ENCODE measurements at places on chromosomes 7 and 10.

- DNase-seq, result no peak
Measured at GRCh38 chr10:125124907-125125306, 35.5 kb downstream of the CTBP2 start.

DNA sequence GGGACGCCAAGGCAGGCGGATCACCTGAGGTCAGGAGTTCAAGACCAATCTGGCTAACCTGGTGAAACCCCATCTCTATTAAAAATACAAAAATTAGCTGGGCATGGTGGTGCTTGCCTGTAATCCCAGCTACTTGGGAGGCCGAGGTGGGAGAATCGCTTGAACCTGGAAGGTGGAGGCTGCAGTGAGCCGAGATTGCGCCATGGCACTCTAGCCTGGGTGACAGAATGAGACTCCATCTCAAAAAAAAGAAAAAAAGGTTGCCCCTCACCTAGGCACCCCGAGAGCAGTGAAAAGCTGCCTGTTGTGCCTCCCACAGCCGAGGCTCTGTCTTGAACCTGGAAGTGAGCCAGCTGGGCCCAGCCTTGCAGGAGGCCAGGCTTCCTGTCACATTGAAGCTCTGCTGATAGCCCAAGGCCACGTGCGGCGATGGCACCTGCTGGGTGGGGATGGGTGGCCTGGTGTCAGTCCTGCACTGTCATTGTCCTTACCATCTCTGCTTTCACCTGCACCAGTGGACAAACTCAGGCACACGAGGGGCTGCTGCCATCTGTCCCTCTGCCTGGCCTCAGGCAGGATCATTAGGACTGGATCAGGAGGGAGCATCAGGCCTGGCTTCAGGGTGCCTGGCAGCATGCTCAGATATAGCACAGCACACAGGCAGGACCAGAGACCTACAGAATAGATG is 37.8 kb downstream of the DNAJB12 start:
- DNase-seq, result peak; percentile 51

GRCh38 chr10:12394241-12395033 is 45.1 kb downstream of the CAMK1D start:
- DNase-seq, result no peak

DNA sequence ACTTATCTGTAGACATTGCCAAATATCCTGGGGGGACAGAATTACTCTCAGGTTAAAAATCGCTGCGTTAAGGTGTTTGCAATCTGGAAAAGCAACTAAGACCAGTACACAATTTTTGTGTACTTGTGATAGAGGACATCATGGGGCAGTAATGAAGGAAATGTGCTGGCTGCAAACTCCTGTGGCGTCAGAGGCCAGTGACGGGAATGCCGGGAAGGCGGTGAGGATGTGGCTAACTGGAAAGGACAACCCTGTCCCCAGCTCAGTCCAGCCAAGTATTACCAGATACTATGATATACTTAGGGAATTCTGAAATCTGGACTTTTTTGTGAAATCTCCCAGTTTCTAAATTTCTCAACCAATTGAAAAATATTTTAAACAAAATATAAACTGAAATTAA is 103.1 kb upstream of the NANOS1 start:
- no peak for DNase-seq

DNA sequence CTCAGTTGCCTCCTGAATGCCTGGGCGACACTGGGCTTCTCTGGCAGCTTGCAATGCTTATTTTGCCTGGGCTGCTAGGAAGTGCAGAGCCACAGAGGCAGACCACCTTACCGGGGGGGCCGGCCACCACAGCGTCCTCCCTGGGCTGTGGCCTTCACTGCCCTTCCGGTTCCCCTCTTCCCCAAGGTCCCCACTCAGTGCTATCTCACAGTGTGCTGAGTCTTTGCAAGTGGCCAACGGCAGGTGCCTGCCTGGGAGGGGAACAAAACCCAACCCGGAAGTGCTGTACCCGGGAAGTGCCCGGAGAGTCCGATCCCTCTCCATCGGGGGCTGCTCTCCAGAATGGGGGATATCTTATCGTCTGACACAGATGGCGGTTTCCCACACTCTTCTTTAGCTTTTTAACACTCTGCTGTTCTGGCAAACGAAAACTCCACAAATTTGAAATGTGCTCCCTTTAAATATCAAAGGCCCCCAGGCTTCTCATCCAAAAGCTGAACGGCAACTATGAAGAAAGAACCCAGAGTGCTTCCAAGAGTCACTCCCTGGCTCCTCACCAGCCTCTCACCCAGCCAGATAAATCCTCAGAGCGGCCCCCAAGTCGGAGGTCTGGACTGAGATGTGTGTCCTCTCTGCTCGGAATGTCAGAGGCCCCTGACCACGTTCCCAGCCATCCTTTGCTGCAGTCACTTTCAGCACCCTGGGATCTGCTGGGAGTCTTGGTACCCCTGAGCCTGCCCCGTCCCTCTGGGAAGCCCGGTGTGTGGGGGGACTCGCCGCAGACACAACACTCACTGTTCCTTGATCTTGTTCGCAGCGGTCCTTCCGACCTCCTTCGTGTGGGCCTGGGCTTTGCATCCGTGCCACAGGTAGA is 165.1 kb downstream of the SVIL start:
- no peak for DNase-seq

GRCh38 chr10:36493516-36493880 is 631.9 kb upstream of the ANKRD30A start:
- DNase-seq, result no peak

- DNase-seq, result no peak
Measured at GRCh38 chr7:120732256-120732655, 125.7 kb downstream of the TSPAN12 start.

- no peak for DNase-seq
Measured at GRCh38 chr10:98403812-98404504, 11.0 kb downstream of the PYROXD2 start.

- no peak for DNase-seq
Measured at GRCh38 chr10:99937630-99938029, 72.1 kb downstream of the DNMBP start.

DNA sequence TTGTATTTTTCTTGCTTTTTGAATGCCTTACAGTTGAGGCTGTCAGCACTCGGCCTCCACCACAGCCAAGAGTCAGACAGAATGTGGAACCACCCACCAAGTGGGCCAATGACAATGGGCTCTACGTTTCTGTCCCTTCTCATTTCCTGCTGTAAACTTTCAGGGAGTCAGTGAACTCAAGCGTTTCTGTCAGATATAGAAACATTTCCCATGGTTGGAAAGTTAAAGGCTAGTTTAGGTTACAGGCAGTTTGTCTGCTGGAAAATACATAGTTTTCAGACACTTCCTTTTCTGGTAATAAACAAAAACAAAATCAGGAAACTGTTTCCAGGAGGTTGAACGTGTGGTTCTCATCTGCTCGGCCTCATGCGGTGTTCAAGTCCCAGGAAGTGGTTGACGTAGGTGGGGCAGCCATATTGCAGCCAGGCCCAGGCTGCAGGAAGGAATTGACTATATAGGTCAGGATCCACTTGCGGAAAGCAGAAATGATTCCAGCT is 245.1 kb downstream of the CAMK1D start:
- peak; percentile 21 for DNase-seq

DNA sequence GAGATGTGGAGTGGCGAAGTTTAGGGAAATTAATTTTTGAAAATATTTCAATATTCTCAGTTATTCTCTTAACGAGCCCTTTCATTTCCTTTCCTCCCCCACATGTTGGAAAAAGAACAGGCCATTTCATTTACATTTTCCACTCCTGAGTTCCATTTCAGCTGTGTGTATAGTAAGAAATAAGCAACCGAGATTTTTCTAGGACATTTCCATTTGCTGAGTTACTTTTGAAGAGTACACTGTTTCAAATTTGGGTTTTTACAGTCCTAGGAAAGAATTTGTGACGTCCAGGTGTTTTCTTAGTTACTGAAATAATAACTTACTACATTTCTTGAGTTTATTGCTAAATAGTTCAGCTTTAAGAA is 1.2 kb downstream of the SEPTIN7 start:
- no peak for DNase-seq

DNA sequence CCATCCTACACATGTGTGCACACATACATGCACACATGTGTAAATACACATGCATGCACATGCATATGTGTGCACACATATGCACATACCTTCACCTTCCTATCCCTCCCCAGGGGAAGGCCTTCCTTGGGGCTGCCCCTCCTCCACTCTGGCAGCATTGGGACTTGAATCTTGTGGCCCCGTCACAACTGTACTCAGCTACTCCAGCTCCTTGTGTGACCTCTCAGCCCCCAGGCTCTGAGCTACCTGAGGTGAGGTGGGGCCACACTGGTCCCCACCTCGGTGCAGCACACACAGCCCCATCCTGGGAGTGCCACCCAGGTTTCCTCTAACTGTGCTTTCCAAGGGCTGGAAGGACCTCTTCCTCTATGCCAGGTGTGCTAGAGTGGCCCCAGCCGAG is 116.0 kb downstream of the LHPP start:
- DNase-seq, result no peak

DNA sequence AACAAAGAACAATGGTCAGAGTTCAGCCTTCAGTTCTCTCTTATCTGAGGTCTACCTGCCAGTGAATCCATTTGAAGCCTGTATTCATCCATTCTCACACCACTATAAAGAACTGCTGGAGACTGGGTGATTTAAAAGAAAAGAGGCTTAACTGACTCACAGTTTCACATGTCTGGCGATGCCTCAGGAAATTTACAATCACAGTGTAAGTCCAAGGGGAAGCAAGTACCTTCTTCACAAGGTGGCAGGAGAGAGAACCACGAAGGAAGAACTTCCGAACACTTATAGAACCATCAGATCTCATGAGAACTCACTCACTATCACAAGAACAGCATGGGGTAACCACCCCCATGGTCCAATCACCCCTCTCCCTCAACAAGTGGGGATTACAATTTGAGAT is 33.0 kb upstream of the SLC25A13 start:
- DNase-seq, result no peak

- no peak for DNase-seq
Measured at GRCh38 chr7:157003756-157004520, 6.5 kb downstream of the MNX1 start.

- no peak for DNase-seq
Measured at GRCh38 chr10:110174201-110174600, 33.2 kb upstream of the MXI1 start.

- no peak for DNase-seq
Measured at GRCh38 chr7:33880787-33881186, 24.6 kb upstream of the BMPER start.

- no peak for DNase-seq
Measured at GRCh38 chr10:33309406-33309805, 25.1 kb downstream of the NRP1 start.

DNA sequence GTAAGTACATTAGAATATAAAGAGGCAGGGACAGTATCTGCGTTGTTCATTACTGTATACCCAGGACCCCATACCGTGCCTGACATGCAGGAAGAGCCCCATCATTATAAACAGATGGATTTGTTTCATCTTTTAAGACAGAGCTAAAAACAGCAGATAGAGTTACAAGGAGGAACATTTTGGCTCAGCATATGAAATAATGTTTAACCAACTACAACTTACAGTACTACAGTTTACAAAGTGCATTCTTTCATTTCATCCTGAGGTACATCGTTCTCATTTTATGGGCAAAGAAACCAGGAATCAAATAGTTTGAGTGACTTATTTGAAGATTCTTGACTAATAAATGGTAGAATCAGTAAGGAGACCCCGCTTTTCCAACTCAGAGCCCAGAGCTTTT is 38.1 kb upstream of the AGBL3 start:
- DNase-seq, result no peak

DNA sequence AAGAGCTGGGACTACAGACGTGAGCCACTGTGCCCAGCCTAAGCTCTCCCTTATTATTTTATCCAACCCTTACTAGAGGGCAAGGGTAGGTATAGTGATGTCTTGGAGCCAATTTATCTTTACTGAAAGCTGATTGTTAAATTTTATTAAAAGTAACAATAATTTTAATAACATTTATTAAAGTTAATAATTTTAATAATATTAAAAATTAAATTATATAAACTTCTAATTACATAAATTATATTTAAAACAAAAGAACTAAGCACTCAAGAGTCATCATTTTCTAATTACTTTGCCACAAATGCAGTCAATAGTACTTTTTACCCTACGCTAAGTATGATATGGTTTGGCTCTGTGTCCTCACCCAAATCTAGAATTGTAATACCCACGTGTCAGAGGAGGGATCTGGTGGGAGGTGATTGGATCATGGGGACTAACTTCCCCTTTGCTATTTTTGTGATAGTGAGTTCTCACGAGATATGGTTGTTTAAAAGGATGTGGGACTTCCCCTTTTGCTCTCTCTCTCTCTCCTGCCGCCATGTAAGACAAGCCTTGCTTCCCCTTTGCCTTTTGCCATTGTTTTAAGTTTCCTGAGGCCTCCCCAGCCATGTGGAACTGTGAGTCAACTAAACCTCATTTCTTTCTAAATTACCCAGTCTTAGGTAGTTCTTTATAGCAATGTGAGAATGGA is 58.4 kb upstream of the ETV1 start:
- no peak for DNase-seq

- no peak for DNase-seq
Measured at GRCh38 chr7:37262181-37262580, 186.5 kb downstream of the ELMO1 start.

DNA sequence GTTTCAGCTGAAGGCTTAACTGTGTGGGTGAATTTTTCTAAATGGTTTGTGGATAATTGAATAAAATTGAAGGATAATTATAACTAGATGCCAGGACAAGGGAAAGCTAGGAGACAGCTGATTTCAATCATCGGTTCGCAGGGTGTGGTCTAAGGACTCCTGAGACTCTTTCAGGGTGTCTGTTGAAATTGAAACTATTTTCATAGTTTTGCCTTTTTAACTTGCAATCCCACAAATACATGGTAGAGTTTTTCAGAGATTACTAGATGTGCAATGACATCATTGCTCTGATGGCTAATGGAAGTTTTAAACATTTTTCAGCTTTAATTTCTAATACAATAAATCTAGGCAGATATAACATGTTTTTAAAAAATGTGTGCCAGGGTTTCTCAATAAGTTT is 18.5 kb downstream of the TRUB1 start:
- DNase-seq, result no peak

DNA sequence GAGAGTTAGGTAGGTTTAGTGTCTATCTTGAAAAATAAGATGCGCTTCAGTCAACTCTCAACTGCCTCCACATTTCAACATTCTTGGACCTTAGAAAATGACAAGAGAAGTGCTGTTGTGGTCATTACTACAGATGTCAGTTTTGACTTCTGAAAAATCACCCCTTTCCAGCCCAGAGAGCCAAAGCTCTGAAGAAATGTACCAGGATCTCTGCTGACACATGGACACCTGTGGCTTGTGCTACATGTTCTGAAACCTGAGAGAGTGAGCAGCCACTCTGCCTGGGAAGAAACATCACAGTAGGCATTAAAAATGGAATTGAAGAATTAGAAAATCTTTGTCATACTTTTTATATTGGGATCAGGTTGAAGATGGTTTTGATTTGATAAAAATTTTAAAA is 35.9 kb upstream of the FEZF1 start:
- no peak for DNase-seq

Measured in activated CD4-positive, alpha-beta T cell treated with anti-CD3 and anti-CD28 coated beads, Interleukin-2, amount 50 U/mL, for 1 hour (primary cell).